Left forelimb (tissue), 1 donor: ENCODE measurements at places on chromosomes 4 and X.

- no peak for DNase-seq
Measured at GRCh38 chrX:119809185-119809666, 17.8 kb upstream of the RPL39 start.

- DNase-seq = no peak
Measured at GRCh38 chrX:132033166-132033565, 10.1 kb downstream of the STK26 start.

GRCh38 chrX:19956306-19956705, 34.6 kb downstream of the BCLAF3 start:
- no peak for DNase-seq

DNA sequence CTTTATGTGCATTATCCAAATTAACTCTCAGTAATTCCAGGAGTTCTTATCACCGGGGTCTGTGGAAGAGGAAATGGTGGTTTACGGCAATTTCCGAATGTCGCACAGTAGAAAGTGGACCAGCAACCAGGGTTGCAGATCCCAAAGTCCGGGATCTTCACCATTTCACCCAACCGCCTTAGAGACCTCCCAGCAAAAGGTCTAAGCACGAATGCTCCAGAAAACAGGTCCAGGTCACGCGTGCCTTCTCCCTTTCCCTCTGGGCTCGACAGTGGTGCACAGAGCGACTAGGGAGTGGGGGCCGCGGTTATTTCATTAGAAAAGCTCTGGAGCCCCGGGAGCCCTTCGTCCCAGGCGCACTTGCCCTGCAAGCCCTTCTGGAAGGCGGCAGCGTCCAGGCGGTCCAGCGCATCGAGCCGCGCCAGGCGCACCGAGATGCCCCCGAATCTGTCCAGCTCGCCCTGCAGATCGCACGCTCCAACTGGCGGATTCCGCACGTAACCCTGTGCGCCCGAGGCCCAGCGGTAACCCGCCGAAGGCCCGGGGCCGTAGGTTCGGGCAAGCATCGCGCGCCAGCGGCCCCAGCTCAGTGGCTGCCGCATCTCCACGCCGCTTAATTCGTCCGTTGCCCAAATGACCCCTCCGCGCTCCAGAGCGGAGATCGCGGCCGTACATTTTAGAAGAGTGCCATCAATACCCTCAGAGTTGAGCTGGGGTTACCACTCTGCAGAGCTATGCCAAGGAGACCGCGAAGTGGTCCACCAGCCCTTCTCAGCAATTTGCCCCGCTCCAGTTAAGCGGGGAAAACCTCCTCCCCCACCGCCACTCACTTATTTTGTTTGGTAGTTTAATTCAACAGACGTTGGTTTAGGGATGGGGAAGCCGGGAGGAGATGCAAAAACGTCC, at the start of gene NUDT6:
TSS of gene NUDT6 (minus strand) at position 627 of the 906 bp plus-strand sequence. CDS start at position 602, 25 bp downstream.
- peak; percentile 78 for DNase-seq

DNA sequence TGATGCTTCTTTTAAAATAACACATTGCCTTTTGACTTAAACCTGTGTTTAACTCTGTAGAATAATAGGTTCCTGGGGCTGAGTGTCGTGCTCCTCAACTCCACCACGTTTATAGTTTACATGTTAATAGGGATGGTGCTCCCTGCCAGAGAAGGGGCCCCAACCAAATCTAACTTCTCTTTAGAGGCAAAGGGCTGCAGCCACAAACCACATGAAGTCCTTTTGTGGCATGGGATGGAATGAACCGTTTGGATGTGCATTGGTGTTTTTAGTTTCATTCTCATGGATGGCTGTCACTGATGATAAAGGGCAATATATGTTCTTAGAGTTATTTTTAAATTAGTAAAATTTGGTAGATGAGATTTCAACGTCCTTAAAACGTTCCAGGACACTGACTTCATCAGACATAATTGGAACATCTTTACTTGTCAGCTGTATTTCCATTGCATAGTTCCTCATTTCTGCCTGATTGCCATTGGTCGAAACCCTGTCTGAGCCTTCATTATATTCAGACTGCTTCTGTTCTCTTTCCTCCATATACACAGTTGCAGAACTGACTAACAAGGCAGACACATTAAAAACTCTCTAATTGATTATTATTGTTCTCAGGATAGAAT, 60.4 kb upstream of the HPF1 start:
- no peak for DNase-seq

GRCh38 chrX:100417681-100418080, 7.6 kb upstream of the PCDH19 start:
- DNase-seq = no peak

- DNase-seq = no peak
Measured at GRCh38 chr4:76016393-76016792, 6.9 kb downstream of the CXCL10 start.

DNA sequence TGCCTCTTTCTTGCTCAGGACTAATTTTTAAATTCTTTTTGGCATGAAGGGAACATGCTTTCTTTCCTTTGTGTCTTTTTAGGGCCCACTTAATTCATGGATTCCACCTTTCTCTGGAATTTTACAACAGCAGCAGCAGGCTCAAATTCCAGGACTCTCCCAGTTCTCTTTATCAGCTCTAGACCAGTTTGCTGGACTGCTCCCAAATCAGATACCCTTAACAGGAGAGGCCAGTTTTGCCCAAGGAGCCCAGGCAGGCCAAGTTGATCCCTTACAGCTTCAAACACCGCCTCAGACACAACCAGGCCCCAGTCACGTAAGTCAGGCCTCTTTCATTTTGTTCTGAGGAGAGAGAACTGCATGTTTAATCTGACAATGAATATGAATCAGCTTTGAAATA, 2.3 kb downstream of the ODAM start:
- no peak for DNase-seq

GRCh38 chr4:9925750-9926439, 95.4 kb downstream of the SLC2A9 start:
- no peak for DNase-seq

- DNase-seq = no peak
Measured at GRCh38 chr4:1938027-1938426, 66.8 kb downstream of the NSD2 start.

DNA sequence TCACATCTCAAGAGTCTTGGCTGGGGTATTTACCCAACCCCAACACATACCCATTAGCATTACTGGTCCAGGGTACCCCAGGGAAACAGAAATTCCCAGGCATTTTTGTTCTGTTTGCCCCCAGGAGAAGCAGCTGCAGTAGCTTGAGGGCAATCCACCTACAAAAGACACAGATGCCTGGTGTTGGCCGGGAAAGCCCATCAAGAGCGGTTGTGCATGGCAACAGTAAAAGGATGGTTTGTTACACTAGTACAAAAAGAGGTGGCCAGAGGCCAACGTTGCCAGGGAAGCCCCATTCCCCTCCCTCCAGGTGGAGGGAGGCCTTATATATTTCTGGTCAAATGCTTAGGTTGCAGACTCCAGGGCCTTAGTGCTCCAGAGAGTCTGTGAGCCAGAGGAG, 637.8 kb downstream of the BCOR start:
- DNase-seq = no peak

- no peak for DNase-seq
Measured at GRCh38 chrX:68252664-68253063, 180.6 kb downstream of the OPHN1 start.

DNA sequence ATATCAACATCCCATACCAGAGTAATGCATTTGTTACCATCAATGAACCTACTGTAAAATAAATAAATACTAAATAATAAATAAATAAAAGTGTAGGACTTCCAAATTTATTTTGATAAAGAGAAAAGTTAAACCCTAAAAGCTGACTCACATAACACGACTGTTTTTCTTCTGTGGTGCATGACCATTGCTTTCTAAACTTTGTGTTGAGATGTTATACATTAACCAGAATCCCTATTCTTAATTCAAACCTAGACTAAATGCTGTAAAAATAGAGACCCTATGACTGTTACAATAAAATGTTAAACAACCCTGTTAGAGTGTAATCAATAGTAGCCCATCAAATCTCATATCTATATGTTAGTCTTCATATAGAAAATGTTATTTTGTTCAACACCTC, 20.9 kb upstream of the PRMT9 start:
- no peak for DNase-seq

- no peak for DNase-seq
Measured at GRCh38 chr4:26208237-26208994, 112.4 kb upstream of the RBPJ start.

GRCh38 chr4:1718095-1718850, 2.9 kb downstream of the TMEM129 start:
- no peak for DNase-seq

GRCh38 chrX:38018766-38019425, 12.5 kb downstream of the SYTL5 start:
- DNase-seq = no peak

DNA sequence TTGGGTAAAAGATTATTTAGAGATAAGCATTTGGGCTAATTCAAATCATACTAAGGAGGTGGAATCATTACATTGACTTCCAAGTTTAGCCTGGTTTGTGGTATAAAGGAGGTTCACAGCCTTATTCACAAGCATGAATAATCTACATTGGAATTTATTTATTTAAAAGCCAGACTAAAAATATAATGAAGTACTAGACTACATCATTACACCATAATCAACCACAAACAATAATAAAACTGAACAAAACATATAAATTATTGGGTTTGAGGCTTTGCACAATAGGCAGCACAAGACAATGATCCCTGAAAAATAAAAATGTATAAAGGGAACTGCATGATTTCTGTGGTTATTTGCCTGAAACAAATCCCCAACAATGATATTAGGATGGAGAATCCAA, 314.0 kb downstream of the GBA3 start:
- DNase-seq = no peak

- no peak for DNase-seq
Measured at GRCh38 chrX:68018248-68019203, 414.8 kb downstream of the OPHN1 start.

DNA sequence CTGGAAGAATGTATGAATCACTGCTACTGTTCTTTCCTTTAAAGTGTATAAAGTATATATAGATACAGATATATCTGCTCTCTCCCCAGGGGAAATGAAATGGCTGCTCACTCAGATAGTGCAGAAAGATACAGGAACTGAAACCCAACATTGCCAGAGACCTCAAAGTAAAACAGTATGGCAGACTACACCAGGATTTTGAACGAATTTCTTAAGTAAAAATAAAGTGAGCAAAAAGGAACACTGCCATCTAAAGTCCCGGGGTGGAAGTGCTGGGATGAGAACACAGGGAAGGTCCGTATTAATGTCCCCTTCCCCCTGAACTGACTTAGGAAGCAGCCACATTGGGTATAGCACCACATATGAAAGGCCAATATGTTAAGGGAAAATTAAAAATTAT, 93.4 kb downstream of the TMA16 start:
- no peak for DNase-seq

GRCh38 chrX:21153503-21153902, 220.7 kb upstream of the CNKSR2 start:
- no peak for DNase-seq

- no peak for DNase-seq
Measured at GRCh38 chr4:55547918-55548317, 1.2 kb upstream of the CLOCK start.

- DNase-seq = no peak
Measured at GRCh38 chrX:100404851-100405250, 5.2 kb downstream of the PCDH19 start.

DNA sequence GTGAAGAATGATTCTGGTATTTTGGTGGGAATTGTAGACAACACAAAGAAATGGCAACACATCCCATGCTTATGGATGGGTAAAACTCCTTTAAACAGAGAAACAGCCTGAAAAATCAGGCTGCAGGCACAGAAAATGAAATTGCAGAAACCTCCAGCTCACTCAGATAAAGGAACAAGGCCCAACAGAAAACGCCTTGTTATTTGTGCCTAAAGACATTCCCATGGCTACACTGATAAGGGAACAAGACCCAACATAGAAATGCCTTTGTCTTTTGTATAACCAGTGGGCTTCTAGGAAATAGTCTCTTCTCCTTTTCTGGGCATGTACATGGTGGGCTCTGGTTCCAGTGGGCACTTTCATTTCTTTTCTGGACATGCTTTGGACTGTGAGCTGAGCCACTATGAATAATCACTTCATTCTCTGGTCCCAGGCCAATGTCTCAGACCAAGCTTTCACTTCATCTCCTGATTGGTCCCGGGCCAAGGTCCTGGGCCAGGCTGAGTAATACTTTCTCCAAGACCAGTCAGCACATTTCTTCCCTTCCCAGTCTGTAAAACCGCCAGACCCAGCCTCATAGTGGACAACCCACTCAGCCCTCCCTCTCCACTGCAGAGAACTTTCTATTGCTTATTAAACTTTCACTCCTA, 160.5 kb downstream of the TBX22 start:
- no peak for DNase-seq

GRCh38 chrX:132676561-132677186, 187.8 kb upstream of the MBNL3 start:
- no peak for DNase-seq

- no peak for DNase-seq
Measured at GRCh38 chrX:6683353-6683752, 148.4 kb upstream of the VCX3A start.

DNA sequence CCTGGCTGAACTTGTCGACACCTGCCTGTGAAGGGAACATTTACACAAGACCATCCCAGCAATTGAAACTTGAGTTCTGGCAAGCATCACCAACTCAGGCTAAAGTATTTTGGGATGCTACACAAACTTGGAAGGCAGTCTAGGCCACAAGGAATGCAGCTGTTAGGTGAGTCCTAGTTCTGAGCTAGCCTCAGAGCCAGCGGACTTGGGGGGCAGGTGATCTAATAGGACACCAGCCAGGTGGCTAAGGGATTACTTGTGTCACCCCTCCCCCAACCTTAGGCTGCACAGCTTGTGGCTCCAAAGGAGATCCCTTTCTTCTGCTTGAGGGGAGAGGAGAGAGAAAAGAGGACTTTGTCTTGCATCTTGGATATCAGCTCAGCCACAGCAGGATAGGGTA, 62.3 kb upstream of the DKK2 start:
- no peak for DNase-seq

DNA sequence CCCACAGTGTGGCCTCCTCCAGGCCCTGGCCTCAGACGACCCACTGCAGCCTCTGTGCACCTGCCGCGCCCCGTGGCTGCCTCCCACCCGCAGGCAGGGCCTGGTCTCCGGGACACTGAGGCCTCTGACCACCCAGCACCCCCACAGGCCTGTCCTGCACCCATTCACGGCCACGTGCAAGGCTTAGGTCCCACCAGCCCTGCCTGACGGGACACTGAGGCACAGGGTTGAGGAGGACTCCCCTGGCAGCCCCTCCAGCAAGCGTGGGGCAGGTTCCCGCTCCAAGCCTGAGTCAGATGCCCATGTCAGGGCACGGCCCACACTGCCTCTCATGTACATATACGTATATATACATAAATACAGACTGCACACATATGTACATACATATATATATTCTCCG, 23.5 kb downstream of the NELFA start:
- no peak for DNase-seq

GRCh38 chr4:110474481-110474880, 1.5 kb upstream of the ENPEP start:
- DNase-seq = no peak

- no peak for DNase-seq
Measured at GRCh38 chr4:48193096-48193836, 59.2 kb upstream of the TXK start.
